ENCODE measurements at places on chromosomes 12 and 14.

GRCh38 chr12:113755098-113755497 lies 211.0 kb downstream of the RBM19 start:
- DNase-seq: no peak

DNA sequence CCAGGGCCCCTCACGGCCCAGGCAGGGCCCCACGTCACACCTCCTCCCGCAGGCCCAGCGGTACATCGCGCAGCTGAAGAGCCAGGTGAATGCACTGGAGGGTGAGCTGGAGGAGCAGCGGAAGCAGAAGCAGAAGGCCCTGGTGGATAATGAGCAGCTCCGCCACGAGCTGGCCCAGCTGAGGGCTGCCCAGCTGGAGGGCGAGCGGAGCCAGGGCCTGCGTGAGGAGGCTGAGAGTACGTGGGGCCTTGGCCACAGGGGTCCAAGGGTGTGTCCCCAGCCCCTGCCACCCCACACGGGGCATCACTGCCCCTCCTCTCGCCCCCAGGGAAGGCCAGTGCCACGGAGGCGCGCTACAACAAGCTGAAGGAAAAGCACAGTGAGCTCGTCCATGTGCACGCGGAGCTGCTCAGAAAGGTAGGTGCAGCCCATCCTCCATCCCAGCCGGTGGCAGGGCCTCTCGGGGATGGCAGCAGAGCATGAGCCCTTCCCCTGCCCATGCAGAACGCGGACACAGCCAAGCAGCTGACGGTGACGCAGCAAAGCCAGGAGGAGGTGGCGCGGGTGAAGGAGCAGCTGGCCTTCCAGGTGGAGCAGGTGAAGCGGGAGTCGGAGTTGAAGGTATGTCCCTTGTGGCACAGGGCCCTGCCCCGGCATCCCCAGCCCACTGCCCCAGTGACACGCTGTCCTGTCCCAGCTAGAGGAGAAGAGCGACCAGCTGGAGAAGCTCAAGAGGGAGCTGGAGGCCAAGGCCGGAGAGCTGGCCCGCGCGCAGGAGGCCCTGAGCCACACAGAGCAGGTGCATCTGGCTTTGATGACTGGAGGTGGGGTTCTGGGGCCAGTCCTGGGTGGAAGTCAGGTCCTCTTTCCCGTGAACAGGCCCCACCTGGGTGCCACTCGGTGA lies 20.9 kb downstream of the HIP1R start:
- DNase-seq: no peak

DNA sequence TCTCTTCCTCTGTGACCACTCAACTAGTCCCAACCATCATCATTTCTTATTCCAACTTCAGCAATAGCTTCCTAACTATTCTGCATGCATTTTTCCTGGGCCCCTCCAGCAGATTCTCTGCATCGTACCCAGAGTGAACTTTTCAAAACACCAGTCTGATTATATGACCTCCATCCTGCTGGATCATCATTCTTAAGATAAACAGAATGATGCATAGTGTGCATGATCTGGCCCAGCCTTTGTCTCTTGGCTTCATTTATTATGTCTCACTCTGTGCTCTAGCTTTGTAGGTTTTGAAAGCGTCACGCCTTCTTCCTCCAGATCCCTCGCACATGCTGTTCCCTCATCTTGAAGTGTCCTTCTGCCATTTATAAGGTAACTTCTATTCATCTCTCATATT lies 46.3 kb upstream of the SLC38A4 start:
- DNase-seq: no peak

GRCh38 chr12:71517145-71517846 lies 77.7 kb downstream of the LGR5 start:
- no peak for DNase-seq

DNA sequence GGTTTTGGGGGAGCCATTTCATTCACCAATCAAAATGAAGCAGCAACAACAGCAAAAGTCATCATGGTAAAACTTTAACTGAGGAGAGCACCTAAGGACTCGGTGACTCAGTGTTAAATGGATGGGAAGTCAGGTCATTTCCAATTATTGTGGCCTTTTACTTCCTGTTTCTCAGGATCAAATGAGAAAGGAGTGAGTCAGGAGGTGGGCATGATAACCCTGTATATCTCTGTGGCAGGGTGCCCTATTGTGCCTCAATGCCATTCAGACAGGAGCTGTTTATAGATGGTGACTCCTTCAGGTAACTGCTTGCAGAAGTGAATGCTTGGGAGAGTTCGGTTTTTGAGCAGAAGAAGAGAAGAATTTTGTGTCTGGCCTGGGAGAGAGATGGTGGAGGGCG lies 135.5 kb upstream of the CPM start:
- no peak for DNase-seq

DNA sequence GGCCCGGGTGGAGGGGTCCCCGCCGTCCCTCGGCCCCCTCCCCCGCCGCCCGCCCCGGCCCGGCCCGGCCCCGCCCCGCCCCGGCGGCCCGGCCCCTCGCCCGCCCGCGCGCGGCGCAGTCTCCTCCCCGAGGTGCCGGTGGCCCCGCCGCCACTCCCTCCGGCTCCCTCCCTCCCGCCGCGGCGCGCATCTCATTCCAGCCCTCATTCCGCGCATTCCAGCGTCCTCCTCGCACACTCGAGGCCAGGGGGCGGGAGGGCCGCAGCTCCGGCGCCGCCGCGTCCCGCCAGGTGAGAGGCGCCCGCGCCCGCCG lies at the start of gene TEAD4:
Gene TEAD4 (plus strand): TSS at position 206 of the 313 bp plus-strand sequence.
- peak; percentile 64 for DNase-seq

GRCh38 chr14:61255968-61256367 lies 25.2 kb downstream of the TMEM30B start:
- no peak for DNase-seq

DNA sequence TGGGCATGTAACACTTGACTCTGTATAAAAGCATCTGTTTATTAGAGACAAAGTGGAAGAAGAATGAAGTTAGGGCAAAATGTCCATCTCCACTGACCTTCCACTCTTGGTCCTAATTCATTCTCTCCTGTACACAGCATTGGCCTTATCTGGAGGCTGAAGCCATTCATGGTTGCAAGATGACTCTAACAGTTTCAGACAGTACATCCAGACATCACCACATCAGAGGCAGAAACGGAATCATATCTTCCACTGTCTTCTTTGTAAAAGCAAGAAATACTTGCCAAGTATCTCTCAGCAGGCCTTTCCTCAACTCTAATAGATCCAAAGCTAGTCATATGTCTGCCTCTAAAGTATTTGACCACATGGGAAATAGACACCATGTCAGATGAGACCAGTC lies 41.1 kb downstream of the PTHLH start:
- no peak for DNase-seq

Measured in NCI-H1694 (cell line).